ENCODE measurements at places on chromosomes 2 and 18.

DNA sequence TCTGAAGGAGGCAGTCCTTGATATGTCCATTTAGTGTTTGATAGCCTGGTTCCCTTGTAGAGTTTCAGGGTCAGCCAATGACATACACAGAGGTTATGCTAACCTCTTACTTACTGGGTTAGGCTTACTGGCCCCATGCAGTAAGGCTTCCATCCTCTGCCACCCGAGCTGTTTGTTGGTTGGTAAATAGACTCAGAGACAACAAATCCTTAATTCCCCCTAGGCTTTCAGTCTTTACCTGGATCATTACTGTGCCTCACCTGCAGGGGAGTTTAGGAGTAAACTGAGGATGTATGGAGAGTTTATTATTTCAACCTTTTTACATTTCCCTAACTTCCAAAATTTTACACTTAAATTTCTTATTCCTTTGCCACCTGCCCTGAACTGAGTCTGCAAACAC, 452.7 kb upstream of the HNMT start:
- no peak for DNase-seq

- DNase-seq, result no peak
Observed at GRCh38 chr2:17461087-17461475, 57.2 kb downstream of the RAD51AP2 start.

DNA sequence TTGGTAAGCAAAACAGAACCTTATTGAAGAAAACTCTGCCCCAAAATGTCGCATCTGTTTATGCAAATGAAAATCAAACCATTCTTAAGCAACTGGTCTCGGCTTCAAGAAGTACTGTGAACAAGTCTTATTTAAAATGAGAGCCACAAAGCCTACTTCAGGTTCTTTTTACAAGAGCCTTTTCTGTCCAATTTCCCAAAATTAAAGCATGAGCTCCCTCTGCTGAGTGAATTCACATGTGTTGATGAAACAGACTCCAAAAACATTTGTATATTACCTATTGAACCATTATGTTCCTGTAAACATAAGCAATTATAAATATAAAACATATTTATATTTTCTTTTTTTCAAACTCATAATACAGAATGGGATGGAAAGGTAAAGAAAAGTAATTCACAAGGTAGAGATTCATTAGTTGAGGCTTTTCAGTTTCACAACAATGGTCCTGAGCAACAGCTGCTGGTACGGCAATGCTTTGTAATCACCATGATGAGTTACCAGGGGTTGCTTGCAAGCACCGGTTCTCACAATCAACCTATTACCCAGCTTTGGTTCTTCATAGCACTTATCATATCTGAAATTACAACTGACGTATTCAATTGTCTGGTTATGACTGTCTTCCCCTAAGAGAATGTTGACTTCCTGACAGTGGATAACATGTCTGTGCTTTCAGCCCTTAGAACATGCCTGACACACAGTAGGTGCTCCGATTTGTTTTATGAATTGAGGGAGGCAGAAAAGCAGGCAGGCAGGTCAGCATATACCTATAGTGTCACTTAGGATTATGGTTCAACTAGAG, 108.4 kb upstream of the BZW1 start:
- peak; percentile 67 for DNase-seq

GRCh38 chr2:175922160-175922559, 79.9 kb downstream of the LNPK start:
- DNase-seq, result no peak

DNA sequence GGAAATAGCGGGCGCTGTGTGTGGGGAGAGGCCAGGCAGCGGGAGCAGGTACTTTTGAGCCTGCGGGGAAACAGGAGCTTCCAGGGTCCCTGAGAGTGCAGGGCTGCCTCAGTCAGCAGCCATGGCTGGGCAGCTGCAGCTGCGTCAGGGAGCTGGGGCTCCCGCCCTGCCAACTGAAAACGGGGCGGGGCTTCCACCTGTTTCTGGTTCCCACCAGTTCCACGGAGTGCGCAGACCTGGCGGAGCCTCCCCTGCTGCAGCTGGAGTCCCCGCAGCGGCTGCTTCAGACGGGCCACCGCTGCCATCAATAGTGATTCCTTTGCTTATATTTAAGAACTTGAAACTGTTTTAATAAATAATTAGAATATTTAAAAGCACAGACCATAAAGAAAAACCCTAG, 30.6 kb upstream of the RPRM start:
- DNase-seq, result no peak

GRCh38 chr2:237486819-237487448, at the start of gene MLPH:
MLPH (plus strand) TSS chr2:237487251; CDS start chr2:237493427, 6,176 bp downstream.
- no peak for DNase-seq

DNA sequence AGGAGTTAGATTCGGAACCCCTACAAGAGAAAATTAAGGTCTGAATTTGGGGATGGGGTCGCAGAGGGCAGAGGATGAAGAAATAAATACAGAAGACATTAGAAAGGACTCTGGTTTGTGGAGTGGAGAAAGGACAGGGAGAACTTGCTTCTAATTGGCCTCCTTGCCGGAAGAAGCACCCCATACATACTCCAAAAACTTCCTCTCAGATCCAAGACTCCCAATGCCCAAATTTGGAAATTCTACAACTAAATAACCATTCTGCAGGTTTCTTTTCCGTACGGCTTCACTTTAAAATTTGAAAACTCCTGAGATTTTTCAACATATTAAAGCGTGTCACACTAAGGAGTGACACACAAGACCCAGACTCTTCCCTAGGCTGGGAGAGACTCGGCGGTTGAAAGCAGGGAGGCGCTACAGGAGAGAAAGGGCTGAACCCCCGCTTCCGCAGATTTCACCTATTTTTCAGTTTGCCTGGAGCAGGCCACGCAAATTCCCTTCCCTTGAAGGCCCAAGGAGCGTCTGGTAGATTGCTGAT, 478 bp downstream of the CLHC1 start:
- peak; percentile 10 for DNase-seq

DNA sequence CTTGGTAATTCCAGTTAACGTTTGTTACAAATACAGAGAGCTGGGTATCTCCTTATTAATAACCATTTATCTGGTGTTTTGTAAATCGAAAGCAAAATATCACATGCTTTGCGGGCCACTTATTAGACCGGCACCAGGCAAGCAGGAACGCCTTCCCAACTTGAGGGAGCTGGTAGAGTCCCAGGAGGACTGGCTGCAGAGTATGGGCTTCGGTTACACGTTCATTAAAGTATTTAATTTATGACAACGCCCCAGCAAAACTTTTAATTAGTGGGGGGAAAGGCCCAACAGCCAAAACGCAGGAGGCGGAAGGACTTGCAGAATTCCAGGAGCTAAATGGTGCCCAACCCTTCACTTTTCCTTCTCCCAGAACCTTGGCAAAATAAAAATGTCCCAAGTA, 3.7 kb downstream of the SMAD7 start:
- no peak for DNase-seq

DNA sequence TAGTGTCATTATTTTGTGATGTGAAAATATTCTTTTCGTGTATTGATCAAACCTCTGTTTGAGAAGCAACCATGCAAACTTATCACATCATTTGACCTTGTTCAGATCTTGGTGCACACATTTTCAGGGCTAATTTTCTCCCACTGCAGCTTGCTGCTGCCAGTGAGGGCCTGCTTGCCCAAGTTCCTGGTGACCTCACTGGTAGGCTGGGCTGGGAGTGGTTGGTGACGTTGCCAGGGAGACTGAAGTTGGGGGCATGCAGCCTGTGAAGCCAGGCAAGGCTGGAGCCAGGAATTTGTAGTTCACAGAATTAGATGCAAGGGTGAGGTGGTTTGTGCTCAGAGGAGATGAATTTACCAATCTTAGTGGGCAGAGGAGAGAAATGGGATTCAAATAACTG, 38.5 kb downstream of the PARD3B start:
- no peak for DNase-seq

DNA sequence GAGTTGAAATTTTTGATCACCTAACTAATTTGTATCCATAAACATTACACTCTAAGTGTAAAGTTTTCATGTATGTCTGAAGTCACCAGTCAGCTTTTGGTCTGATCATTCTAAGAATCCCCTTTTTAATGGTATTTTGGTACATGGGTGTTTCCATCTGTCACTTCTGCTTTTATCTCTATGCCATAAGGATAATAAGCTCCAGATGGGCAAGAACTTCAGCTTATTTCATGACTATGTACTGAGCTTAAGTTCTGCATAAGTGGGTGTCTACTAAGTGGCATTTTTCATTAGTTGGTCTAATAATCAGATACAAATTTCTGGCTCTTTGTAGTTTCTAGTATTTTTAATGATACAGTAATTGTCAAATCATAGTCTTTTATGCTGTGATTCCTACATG, 20.4 kb downstream of the UBXN4 start:
- DNase-seq, result no peak

DNA sequence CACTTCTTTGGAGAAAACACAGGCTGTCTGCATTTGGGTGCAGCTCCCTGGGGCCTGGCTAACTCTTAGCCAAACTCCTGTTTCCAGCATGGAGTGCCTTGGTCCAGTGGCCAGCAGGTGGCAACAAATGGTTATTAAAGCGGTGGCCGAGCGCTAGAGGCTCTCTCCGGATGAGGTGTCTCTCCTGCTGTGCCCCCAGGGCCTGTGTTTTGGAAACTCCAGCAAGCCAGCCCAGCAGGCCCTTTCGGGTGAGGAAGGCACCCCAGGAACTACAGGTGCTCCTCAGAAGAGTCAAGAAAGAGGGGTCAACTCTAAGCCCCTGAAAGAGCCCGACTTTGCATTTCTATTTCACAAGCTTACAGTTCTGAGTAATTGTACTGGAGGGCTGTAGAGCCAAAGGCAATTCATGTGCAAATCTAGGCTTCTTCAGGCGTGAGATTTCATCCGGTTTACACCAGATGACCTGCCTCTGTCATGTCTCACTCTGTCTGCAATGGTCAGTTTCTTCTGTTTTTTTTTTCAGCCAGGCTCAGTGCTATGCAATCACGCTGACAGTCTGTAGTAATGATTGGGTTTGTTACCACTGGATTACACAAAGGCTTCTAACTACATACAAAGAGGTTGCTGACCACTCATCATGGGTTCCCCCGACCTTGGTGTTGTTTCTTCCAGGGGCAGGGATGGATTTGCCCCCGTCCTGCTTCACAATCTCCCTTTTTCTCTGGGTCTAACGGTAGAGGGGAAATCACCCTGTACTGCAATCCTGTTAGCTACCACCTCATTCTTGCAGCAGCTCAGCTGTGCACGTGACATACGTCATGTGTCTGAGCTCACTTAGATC, 7.6 kb upstream of the CHRNA1 start:
- peak; percentile 84 for DNase-seq

GRCh38 chr2:138475277-138475776, 26.2 kb upstream of the SPOPL start:
- no peak for DNase-seq

DNA sequence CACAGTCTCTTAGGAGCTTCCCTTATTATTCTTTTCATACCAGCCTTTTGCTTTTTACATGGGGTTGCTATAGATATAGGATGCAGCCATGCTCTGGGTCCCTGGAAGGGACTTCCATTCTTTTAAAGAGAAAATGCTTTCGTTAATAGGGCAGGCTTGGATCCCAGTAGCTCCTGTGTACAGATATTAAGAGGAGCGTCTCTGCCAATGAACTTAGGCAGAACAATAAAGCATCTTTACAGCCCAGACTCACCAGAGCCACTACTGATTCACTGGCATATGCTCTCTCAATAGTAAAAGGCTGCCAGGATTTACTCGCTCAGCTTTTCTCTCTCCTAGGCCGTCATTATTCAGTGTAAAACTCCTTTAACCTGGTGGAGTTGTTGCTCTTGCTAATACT, 1385.4 kb upstream of the PIK3C3 start:
- DNase-seq, result no peak

DNA sequence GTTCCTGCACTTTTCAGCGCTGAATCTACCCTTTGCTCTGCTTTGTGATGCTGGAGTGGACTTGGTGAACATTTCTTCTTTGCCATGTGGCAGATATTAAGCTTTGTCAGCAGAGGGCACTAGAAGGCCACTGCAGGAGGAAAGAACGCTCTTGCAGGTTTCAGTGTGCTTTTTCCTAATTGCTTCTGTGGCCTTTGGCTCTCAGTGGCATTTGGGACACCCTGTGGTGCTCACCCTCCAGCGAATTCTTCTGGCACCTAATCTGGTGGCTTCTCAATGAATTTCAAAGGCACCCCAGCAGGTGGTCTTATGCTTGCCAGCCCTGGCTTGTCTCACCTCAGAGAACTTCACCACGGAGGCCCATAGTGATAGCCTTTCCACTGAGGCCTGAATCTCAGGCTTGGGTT, 146.7 kb downstream of the MYO3B start:
- DNase-seq, result peak; percentile 29

- peak; percentile 67 for DNase-seq
Observed at GRCh38 chr2:223108351-223109050, 56.5 kb downstream of the KCNE4 start.

DNA sequence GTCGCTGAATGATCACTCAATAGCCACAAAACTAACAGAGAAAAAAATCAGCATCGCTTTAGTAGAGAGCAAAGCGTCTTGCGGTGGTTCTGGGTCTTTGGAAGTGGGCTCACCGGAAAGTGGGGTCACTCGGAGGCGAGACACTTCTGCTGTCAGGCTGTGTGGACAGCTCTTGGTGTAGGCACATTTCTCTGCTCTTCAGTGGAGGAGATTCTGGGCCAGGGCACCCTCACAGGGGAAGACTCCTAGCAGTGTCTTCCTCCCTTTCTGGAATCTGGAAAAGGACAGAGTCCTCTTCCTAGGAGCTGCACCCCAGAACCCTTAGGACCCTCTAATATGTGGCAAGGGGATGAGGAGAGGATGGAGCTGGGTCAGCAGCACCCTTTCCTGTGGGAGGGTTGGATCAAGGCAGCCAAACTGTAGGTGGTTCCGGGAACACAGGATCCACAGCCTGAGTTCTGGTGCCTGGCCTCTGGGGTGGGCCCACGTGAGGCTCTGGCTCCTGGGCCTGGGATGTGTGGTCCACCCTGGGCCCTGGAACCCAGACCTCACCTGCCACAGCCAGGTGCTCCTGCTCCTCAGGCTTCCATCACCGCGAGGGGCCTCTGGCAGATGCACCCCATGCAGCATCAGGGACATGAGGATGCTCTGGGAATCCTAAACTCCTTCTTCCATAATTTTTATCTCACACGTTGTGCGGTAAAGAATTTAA, 25.1 kb downstream of the GPR35 start:
- DNase-seq, result no peak

DNA sequence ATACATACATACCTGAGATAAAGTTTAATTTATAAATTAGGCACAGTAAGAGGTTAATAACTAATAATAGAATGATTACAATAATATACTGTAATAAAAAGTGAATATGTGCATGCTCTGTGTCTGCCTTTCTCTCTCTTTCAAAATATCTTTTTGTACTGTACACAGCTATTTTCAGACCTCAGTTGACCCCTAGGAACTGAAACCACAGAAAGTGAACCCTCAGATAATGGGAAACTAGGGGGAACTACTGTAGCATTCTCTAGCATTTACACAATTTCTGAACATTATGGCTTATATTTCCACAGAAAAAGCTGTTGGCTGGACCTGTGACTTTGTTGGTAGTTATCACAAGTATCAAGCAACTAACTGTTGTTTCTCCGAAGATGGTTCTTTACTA, 25.9 kb downstream of the WDR75 start:
- DNase-seq, result no peak

- DNase-seq, result no peak
Observed at GRCh38 chr2:32200814-32201213, 35.1 kb downstream of the SLC30A6 start.

All from fibroblast of skin of abdomen (primary cell).